NB4 (cell line): ENCODE measurements at places on chromosomes 5 and 9.

- no peak for DNase-seq
These were observed 82.8 kb downstream of the DCP2 start for GRCh38 chr5:113059232-113060040.

DNA sequence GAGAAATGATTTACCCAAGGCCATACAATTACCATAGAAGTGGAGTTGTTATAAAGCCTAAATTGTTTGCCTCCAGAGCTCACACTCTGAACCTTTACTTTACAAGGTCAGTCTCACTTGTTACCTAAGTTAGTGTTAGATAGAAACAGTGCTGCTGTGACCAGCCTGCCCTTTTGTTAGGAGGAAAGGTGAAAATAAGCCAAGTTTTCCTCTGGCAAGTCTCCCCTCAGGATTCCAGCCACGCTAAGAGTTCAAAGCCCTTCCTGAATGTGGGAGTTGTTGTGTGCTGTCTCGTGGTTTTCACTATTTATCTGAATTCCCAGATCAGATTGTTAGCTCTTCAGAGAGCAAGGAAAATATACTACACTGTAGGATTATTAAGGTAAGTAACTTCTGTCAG, 260.0 kb downstream of the SGCD start:
- DNase-seq: no peak

- peak; percentile 51 for DNase-seq
These were observed 544 bp downstream of the FNBP1 start for GRCh38 chr9:130042406-130042884.

- no peak for DNase-seq
These were observed 51.7 kb downstream of the PTCH1 start for GRCh38 chr9:95465115-95465514.

GRCh38 chr5:126044111-126044668, 379.0 kb upstream of the GRAMD2B start:
- no peak for DNase-seq

DNA sequence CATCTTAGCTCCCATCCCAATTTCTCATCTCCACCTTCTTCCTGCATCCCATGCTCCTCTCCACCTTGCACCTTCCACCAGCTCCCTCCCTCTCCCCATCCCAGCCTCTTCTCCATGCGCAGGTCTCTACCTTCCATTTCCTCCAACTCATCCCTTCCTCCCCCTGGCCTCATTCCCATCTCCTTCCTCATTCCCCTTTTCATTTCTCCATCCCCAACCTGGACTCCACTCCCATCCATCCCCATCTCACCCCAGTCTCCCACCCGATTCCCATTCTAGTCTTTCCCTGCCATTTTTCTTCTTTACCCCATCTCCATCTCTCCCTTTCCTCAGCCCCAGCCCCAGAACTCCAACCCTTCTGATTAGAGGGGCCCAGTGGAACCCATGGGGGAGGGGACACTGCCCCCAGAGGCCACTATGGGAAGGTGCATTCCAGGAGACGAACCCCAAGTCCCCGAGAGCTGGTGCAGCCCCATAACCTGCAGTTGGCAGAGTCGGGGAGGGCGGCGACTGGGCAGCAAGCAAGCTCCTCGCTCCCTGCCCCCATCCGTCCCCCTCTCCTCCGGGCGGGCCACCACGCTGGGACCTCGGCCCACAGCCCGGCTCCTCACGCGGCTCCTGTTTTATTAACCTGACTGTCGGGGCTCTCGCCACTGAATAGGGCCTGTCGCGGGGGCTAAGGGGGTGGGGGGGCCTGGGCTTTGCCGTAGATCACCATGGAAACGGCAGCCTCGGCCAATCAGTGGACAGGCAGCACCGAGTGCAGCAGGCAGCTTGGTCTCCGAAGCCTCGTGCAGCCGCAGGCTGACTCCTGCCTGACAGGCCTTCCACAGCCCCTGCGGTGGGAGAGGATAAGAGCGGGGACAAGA, 66.7 kb downstream of the PCDH1 start:
- peak; percentile 23 for DNase-seq

DNA sequence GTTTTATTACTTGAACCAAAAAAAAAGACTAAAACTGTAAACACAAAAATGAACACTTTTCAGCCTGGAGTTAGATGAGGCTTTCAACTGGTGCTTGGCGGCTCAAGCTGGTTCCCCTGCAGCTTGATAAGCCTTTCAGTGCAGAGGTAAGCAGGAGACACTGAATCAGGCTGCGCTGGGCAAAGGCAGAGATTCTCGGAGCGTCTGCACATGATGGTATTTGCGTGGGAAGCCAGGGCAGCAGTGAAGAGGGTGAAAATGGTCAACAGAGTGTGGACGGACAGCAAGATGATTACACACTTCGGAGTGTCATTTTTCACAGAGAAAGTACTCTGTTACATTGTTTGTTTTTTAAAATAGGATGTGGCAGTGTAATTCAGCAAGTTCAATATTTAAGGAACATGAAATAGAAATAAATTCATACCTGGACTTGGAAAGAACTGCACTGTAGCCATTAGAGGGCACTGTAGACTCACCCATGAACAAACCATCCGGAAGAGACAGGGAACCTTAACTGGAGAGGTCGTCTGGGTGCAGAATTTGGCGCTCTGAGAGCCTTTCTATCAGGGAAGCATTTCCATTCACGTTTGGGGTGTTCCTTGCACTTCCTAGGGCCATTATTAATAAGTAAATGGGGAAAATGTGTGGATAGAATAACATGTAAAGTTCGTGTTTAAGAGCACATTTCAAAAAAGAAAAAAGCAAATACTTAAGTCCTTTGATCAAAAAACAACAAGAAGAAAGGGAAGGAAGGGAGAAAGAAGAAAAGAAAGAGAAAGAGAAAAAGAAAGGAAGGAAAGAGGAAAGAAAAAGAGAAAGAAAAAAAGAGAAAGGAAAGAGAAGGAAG, 69.8 kb downstream of the ICE1 start:
- DNase-seq: peak; percentile 76

DNA sequence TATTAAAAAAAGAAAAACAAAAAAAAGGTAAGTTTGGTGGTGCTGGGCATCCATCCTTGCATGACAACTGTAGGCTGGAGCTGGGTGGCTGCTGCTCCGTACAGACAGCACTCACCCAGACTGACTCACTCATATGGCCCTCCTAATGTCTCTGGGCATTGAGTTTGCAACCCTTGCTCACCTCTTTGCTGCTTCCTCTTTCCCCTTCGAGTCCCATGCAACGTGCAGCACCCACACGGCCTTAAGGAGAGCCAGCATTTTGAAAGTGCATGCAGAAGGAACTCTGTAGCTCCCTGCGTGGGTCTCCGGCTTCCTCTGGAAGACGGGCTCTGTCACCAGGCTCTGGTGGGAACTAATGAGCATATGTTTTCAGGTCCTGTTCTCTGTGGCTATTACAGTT, 60.5 kb upstream of the ENTREP1 start:
- peak; percentile 49 for DNase-seq

DNA sequence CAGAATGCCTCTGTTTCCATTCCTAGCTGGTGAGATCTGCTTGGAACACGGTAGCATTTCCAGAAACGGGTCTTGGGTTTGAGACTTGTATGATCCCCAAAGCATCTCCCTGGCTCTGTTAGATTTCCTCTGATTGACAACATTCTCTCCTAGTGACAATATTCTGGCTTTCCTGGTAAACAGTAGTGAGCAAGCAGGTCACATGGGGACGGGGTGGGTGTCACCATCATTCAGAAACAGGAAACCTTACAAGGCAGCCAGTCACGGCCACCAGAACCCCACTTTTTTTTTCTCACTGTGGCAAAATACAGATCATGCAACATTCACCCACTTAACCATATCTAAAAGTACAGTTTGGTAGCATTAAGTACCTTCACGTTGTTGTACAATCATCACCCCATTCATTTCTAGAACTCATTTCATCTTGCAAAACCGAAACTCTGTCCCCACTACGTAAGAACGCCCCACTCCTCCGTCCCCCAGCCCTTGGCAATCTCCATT, 90.1 kb upstream of the LMX1B start:
- peak; percentile 30 for DNase-seq

GRCh38 chr9:708551-709432, 132.7 kb upstream of the DMRT1 start:
- DNase-seq: peak; percentile 80

DNA sequence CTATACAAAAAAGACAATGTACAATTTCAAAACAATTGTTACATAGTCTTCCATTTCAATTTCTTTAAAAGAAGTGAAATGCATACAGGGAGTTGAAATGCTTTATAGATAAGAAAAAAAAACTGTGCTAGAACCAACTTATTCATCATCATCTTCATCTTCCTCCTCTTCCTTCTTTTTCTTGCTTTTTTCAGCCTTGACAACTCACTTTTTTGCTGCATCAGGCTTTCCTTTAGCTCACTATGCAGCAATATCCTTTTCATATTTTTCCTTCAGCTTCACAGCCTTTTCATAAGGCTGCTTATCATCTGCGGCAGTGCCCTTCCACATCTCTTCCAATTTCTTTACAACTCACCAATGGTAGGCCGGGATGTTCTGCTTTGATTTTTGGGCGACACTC, 4.4 kb downstream of the LHFPL2 start:
- no peak for DNase-seq

GRCh38 chr5:50447941-50448340, 6.9 kb upstream of the EMB start:
- no peak for DNase-seq

DNA sequence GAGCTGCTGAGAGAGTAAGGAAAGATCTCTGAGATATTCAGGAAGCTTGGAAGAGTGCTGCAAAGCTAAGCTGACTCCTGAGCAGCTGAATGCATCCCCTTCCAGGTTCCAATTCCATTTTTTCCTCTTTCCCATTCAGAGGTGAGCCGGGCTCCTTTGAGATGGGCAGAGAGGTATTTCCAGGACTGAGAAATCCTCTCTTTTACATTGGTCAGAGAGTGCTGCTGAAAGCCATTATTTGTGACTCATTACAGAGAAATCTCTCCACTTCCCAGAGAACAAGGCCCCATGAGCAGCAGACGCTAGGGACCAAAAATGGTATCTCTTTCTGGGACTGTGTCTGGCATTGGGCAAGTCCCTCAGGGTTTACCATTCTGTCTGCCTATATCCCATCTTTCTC, 3.7 kb downstream of the MCTP1 start:
- no peak for DNase-seq

DNA sequence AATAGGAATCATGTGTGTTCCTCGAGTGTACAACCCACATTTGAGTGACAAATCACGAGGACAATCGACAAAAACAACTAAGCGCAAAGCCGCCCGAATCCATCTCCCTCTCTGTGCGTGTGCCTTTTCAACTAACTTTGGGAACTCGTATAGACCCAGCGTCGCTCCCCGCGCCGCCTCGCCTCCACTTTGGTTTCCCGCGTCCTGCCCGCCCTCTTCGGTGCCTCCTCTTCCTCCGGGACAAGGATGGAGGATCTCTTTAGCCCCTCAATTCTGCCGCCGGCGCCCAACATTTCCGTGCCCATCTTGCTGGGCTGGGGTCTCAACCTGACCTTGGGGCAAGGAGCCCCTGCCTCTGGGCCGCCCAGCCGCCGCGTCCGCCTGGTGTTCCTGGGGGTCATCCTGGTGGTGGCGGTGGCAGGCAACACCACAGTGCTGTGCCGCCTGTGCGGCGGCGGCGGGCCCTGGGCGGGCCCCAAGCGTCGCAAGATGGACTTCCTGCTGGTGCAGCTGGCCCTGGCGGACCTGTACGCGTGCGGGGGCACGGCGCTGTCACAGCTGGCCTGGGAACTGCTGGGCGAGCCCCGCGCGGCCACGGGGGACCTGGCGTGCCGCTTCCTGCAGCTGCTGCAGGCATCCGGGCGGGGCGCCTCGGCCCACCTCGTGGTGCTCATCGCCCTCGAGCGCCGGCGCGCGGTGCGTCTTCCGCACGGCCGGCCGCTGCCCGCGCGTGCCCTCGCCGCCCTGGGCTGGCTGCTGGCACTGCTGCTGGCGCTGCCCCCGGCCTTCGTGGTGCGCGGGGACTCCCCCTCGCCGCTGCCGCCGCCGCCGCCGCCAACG, at the start of gene GPR150:
Gene GPR150 (plus strand): TSS at position 58 of the 840 bp plus-strand sequence. CDS start 189 bp downstream, at position 247.
- peak; percentile 84 for DNase-seq

- no peak for DNase-seq
These were observed 10.7 kb upstream of the GCNT4 start for GRCh38 chr5:75062925-75063531.

DNA sequence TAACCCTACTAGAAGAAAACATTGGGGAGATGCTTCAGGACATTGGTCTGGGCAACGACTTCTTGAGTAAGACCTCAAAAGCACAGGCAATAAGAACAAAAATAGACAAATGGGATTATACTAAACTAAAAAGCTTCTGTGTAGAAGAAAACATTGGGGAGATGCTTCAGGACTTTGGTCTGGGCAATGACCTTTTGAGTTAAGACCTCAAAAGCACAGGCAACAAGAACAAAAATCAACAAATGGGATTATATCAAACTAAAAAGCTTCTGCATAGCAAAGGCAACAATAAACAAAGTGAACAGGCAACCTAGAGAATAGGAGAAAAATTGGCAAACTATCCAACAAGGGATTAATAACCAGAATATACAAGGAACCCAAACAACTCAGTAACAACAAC, 3.7 kb downstream of the MRPL50 start:
- no peak for DNase-seq

DNA sequence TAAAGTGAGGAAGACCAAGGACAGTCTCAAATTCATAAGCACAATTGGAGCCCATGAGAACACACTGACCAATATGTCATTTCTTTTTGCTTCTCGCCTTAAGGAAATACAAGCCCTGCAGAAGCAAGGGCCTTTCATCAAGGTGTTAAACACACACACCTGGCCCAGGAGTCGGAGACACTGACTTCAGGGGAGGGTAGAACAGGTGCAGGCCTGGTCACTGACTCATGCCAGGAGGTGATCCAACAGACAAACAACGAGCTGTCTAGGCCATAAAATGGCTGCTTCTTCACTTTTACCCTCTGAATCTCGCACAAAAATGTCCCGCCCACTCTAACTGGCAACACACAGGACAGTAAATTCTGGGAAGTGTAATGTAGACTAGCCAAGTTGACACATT, 62.7 kb downstream of the RGMB start:
- no peak for DNase-seq

- peak; percentile 33 for DNase-seq
These were observed 11.6 kb upstream of the RNU6ATAC start for GRCh38 chr9:134175808-134176598.

DNA sequence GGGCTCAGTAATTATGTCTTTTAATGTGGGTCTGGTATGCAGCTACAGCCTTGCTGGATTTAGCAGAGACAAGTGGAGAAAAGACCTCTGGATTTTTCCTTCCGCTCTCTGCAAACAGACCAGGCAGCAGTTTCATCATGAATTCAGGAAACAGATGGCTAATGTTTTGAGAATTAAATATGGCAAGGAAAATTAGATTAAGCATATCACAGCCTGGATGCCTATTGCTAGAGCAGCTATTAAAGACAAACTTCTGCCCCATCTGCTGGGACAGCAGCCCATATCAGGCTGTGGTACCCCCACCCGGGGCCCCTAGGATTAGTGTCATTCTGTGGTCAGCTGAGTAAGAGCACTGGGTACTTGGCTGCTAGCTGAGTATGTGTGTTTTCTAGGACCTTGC, 6.2 kb downstream of the SKP2 start:
- no peak for DNase-seq

DNA sequence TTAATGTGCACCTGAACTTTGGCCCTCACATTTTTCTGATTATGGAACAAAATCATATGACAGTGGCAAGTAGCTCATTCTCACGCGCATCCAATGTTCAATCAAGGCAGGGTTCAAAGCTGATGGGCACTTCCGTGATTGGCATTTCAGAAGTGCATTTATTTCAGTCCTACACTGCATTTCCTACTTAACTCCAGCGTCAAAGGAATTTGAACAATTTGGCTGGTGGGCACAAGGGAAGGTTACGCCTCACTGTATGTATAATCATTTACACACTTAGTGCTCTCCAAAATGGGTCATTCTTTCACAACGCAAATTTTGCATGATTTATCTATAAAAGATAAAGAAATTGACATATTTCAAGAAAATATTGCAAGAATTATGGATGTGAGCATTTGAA, 167.9 kb upstream of the VLDLR start:
- DNase-seq: no peak

- DNase-seq: no peak
These were observed 168.4 kb downstream of the RASEF start for GRCh38 chr9:82894548-82894947.
